Cortex of kidney (tissue), 1 donor: ENCODE measurements at places on chromosomes 5 and 9.

GRCh38 chr5:140317859-140318258 lies 15.0 kb upstream of the PFDN1 start:
- no peak for DNase-seq

- DNase-seq = no peak
Measured at GRCh38 chr9:4490705-4491625, 697 bp downstream of the SLC1A1 start.

- DNase-seq = no peak
Measured at GRCh38 chr5:77449981-77450380, 42.1 kb downstream of the WDR41 start.

DNA sequence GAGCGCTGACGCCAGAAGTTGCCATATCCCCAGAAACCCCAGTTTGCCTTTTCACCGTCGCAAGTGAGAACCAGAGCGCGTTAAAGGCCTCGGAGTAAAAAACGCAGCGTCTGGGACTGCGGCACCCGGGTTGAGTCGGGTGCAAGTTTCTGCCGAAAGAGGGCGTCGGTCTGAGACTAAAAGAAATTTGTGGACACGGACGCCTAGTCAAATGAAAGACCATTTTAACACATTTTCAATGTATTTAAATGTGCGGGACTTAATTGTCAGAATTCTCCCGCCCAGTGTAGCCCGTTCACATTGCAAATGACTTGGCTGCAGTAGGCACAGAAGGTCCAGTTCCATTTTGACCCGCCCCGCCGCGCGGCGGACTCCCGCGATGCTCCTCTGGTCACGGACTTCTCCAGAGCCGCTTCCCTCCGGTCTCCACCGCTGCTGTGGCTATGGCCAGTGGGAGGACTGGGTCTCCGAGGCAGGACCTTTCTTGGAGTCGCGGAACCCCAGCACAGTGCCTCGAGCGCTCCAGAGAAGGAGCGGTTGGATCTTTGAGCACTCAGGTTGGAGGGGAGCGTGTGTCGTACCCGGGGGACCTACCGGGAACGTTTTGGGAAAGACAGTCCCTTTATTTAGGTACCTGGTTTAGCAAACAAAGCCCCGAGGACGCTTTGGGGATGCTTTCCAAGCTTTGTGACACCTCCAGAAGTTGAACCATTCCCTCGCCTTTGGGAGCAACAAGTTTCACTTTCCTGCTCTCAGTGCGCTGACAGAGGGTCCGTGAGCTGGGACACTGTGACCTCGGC lies 1.2 kb upstream of the NPR3 start:
- no peak for DNase-seq

DNA sequence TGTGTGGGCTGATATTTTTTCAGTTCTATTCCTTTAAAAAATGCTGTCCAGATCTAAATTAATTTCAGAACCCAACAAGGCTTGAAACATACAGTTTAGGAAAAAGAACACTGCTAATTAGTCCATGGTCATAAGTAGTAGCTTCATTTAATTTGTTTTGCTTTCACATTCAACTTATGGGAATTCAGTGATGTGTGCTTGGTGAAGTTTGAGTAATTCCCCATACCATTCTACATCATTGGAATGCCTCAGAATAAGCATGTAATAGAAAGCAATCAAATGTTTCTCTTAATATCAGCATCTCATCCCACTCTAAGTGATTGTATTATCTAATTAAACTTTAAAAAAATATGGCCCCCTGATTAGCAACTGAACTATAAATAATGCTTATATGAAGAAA lies 2.7 kb downstream of the CNTLN start:
- DNase-seq = no peak

DNA sequence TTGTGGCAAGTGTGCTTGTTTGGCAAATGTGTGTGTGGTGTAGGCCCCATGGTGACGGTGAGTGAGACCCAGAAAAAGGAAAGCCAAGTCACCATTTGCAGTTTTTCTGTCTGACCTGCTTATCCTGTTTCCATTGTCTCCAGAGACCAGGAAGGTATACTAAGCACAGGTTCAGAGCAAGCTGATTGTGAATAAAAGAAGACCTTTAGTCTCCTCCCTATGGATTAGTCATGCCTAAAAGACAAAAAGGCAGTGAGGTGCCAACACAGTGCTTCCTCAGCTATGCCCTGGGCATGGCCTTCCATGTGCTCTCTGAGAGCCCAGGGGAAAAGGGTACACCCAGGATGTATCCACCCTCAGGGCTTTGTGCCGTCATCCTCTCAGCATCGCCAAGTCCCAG lies 49.2 kb upstream of the SHOC1 start:
- no peak for DNase-seq

GRCh38 chr5:148427370-148428042 lies 43.7 kb downstream of the FBXO38 start:
- no peak for DNase-seq

- DNase-seq = no peak
Measured at GRCh38 chr9:17230646-17231045, 95.8 kb downstream of the CNTLN start.

DNA sequence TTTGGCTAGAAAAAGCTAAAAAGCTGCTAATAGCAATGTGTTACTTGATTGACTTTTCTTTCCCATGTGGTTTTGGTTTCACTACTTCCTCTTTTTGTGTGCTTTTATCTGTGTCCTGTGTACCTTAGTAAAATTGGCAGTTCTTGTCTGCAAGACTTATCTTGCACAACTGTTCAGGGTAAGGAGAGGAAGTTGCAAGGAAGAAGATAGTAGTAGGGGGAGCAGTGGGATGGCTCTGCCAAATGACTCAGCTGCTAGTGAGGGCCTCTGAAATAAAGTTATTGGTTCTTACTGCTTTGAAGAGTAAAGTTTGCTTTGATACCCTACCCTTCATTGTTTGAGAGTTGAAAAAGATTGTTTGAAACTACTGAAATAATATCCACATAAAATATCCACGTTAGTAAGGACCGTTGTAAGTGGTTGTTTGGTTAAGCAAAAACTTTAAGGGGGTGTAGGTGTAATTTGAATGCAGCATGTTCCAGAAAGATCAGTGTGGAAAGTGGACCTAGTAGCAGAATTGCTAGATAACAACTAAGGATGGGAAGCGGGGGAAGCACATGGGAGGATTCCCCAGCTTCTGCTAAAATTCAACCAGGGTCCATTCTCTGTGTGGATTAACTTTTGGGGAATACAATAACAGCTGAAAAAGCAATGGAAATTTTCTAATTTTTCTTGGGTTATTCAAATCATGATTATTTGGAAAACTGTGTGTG lies 123.5 kb downstream of the SCAMP1 start:
- no peak for DNase-seq

DNA sequence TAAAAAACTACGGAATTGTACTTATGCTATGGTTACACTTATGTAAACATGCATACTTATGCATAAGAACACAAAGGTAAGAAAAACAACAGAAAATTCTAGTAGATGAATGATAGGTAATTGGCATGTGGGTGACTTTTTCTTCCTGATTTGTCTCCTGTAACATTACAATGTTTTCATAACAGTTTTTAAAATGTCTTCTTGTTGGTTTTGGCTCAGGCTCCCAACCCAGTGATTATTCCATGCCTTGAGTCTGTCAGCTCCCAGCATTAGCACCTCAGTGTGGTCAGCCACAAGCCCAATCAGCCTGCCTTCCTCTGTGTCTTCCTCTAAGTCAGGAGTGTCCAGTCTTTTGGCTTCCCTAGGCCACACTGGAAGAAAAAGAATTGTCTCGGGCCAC lies 7.9 kb upstream of the FOXE1 start:
- no peak for DNase-seq

DNA sequence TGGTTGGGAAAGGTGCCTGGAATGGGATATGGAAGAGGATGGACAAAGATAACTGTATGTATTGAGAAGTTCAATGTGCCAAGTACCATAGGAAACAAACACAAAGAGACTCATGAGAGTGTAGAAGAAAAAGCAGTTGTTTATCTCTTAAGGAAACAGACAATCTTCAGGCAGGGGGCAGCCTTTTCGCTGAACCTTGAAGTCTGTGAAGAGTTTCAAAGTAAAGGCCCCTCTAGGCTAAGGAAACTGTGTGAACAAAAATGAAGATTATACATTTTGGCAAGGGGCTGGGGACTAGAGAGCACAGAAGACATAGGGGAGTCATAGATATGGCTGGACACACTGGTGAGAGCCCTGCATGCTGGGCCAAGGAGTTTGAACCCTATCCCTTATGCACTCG lies 27.5 kb upstream of the FRMPD1 start:
- no peak for DNase-seq

GRCh38 chr5:167143716-167144115 lies 1147.7 kb upstream of the WWC1 start:
- no peak for DNase-seq

- no peak for DNase-seq
Measured at GRCh38 chr9:33976414-33976813, 72.3 kb downstream of the UBAP2 start.

- no peak for DNase-seq
Measured at GRCh38 chr5:113157886-113158285, 181.3 kb downstream of the DCP2 start.

DNA sequence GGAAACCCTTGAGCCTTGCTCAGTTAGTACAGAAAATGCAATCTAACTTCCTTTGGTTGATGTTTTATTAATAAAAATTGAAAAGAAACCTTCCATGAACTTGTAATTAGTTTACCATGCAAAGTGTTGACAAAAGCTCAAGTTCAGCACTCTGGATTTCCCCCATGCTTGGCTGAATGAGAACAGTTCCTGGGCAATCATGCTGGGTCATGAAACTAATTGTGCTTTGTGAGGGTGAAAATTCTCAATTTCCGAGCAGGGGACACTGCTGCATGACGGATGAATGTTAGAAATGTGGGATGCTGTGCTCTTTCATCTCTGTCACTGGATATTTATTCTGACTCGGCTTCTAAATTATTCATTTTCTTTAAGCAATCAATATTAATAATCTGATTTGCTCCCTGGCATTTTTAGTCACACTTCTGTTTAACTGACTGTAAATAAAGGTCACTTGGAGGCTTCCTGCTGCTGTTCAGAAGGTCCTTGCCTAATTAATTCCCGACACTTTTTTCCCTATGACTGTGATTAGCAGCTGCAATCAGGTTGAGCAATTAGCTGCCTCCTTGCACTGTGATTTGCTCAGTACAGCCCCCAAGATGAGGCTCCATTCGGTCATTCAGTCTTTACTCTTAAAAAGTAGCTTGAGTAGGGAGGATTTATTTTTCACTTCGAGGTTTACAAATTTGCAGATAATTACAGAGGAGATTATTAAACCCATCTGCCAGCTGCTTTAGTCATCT lies 678.1 kb upstream of the ZNF608 start:
- DNase-seq = no peak

DNA sequence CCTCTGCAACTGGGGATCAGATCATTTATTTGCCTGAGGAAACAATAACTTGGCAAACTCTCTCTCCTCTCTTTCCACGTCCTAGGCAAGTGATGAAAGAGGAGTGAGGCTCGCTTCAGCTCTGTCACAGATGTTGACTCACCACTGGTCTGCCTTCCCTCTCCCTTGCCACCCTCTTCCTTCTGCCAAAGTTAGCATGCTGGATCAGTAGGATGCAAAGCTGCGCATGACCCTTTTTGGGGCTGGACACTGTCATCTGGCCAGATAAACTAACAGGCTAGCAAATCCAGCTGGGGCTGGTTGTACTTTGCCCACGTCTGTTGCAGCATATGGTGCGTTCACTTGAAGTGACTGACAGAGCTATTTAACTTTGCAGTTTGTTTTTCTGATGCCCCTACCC lies 36.2 kb upstream of the SMARCA2 start:
- no peak for DNase-seq

DNA sequence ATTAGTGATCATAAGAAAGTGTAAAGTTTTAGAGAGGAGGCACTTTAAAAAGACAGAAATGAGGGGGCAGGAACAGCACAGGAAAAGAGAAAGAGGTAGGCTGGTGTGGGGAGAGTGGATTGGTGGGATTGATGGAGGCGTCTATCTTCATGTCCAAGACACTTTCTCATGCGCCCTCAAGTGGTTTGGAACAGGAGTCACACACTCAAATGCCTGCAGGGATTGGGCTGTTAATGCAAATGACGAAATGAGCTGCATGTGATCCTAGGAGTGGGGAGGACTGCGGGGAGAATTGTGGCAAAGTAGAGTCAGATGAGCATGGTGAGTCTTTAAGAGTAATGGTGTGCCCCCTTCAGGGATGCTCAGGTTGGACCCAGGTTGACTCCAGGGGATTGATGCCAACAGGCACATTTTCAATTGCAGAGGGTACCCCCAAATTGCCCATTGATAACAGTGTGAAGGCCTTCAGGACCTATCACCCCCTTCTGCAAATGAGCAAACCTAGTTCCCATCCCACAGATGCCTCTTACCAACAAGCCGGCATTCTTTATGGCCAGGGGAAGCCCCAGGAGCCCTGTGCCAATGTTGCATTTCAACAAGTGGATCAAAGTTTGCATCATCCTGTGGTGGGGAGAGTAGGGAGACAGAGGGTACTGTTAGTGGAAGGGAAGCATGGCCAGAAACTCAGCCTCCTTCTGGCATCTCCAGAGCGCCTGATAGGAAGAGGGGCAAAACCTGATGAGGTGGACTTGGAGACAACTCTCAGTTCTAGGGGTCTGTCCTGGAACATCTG lies 5.3 kb downstream of the SLC36A3 start:
- DNase-seq = no peak

GRCh38 chr5:97918620-97919019 lies 735.6 kb upstream of the RIOK2 start:
- no peak for DNase-seq

DNA sequence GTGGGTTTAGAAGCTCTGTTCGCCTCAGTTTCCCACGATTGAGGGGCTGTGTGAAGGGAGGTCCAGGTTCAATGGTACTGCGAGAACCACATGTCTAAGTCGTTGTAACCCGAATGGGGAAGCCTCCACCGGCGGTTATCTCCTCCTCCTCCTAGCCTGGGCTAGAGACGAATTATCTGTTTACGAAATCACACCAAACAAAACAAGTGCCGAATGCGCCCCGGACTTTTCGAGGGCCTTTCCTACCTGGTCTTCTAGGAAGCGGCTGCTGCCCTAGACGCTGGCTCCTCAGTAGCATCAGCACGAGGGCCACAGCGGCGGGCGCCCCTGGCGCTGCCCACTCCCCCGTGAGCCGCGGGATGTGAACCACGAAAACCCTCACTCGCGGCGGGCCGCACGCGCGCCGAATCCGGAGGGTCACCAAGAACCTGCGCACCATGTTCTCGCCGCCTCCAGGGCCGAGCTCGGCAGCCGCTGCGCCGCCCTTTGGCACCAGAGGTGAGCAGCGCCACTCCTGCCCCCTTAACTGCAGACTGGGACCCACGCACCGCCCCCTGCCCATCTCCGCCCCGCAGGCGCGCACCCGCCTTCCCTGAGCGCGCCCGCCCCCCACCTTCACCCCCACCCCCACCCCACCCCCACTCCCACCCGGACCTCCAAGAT lies at the start of gene CDKN2A:
Gene CDKN2A, minus strand, starts transcription at position 500 of the 663 bp plus-strand sequence.
- DNase-seq = no peak

- DNase-seq = no peak
Measured at GRCh38 chr5:139699351-139699750, 51.2 kb downstream of the CXXC5 start.

- DNase-seq = no peak
Measured at GRCh38 chr9:115115924-115116323, 2.0 kb downstream of the TNC start.

- DNase-seq = no peak
Measured at GRCh38 chr5:67315082-67315989, 118.7 kb upstream of the CD180 start.

- no peak for DNase-seq
Measured at GRCh38 chr9:113416149-113416721, 5.7 kb downstream of the C9orf43 start.

- DNase-seq = no peak
Measured at GRCh38 chr5:74460694-74461093, 179.8 kb downstream of the ENC1 start.

GRCh38 chr5:87116825-87117512 lies 150.7 kb upstream of the RASA1 start:
- DNase-seq = no peak

- no peak for DNase-seq
Measured at GRCh38 chr9:110514897-110515296, 64.6 kb downstream of the SVEP1 start.
